Mammary epithelial cell (primary cell): ENCODE measurements at places on chromosomes 16 and 17. TPM values are rescaled to one million over a fixed set of nuclear protein-coding genes. Genes with fewer than 3 reads are reported as not detected.

C17orf67 gene
- 0.17 TPM for total RNA-seq

HSF4 gene
- 2.3 TPM for total RNA-seq

NUPR1 gene
- 55.0 TPM for total RNA-seq

TNFRSF12A gene
- total RNA-seq = 391 TPM

CCL4 gene
- not detected in 2 replicates for total RNA-seq

PRR35 gene
- not detected for total RNA-seq

CCL7 gene
- not detected in 2 replicates for total RNA-seq

STX1B gene
- total RNA-seq = 1.1 and 1.9 TPM in 2 replicates

KRTAP1-1 gene
- total RNA-seq = not detected in 2 replicates

GP1BA gene
- not detected in 2 replicates for total RNA-seq

MMP15 gene
- total RNA-seq = 17.3 TPM

SLC5A10 gene
- not detected for total RNA-seq

DPEP1 gene
- not detected in 2 replicates for total RNA-seq

C16orf54 gene
- total RNA-seq = not detected

TBC1D16 gene
- 28.3 TPM for total RNA-seq

SCARF1 gene
- 0.28 and 0.35 TPM in 2 replicates for total RNA-seq

ZNF213 gene
- total RNA-seq = 10.8 and 15.1 TPM in 2 replicates

TSPAN10 gene
- 1.8 and 2.0 TPM in 2 replicates for total RNA-seq

KCNH4 gene
- not detected for total RNA-seq

HSD11B2 gene
- 0.56 and 0.83 TPM in 2 replicates for total RNA-seq

PALB2 gene
- total RNA-seq = 17.8 and 23.1 TPM in 2 replicates

HAGH gene
- total RNA-seq = 36.3 and 38.7 TPM in 2 replicates

EMP2 gene
- 18.8 TPM for total RNA-seq

TEKT1 gene
- not detected in 2 replicates for total RNA-seq

DRC3 gene
- 0.11 and 0.85 TPM in 2 replicates for total RNA-seq

CACNG3 gene
- not detected in 2 replicates for total RNA-seq

ABCA8 gene
- under 0.01 TPM for total RNA-seq

MMP28 gene
- 64.0 TPM for total RNA-seq

CDRT15L2 gene
- total RNA-seq = not detected in 2 replicates

KRTAP4-5 gene
- total RNA-seq = not detected in 2 replicates

CES3 gene
- total RNA-seq = 1.3 TPM

CCL16 gene
- total RNA-seq = not detected

RTN4RL1 gene
- total RNA-seq = under 0.01 TPM

NAGS gene
- total RNA-seq = 1.1 and 2.2 TPM in 2 replicates

PLEKHH3 gene
- total RNA-seq = 13.5 and 22.1 TPM in 2 replicates

CTF1 gene
- total RNA-seq = 2.8 TPM

CFAP52 gene
- not detected for total RNA-seq

HOXB1 gene
- total RNA-seq = not detected

MEFV gene
- total RNA-seq = not detected

MMD gene
- total RNA-seq = 7.8 TPM
